ENCODE measurements at places on chromosomes 5 and 9. TPM values are rescaled to one million over a fixed set of nuclear protein-coding genes. Genes with fewer than 3 reads are reported as not detected.

C9orf50 gene
- total RNA-seq = 0.18 TPM

ENTPD8 gene
- not detected for total RNA-seq

THBS4 gene
- 1.1 TPM for total RNA-seq

PCDHB8 gene
- 0.09 TPM for total RNA-seq

FREM1 gene
- total RNA-seq = under 0.01 TPM

PPP3R2 gene
- not detected for total RNA-seq

NIM1K gene
- total RNA-seq = 2.7 TPM

NR2F1 gene
- total RNA-seq = 49.5 TPM

WWC1 gene
- total RNA-seq = 1.8 TPM

LECT2 gene
- total RNA-seq = not detected

PELO gene
- total RNA-seq = 45.7 TPM

FRMPD1 gene
- not detected for total RNA-seq

SIT1 gene
- not detected for total RNA-seq
